IPS DF 6.9 (cell line): ENCODE measurements at places on chromosomes 6 and 20.

GRCh38 chr20:20712474-20713243, at the start of gene RALGAPA2:
RALGAPA2 (minus strand) TSS chr20:20712644; CDS start chr20:20712480, 164 bp downstream.
- peak; percentile 92 for DNase-seq

DNA sequence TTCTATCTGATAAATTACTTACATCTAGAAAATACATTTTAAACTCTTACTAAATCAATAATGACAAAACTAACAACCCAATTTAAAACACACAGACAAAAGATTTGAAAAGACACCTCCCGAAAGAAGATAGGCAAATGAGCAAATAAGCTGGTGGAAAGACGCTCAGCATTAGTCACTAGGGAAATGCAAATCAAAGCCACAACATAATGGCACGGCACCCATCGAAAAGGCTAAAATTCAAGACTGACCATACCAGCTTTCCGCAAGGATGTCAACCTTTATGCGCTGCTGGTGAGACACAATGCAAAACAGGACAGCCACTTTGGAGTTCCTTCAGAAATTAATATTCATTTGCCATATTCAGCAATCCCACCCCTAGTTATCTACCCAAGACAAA, 25.9 kb downstream of the TAF4 start:
- no peak for DNase-seq

DNA sequence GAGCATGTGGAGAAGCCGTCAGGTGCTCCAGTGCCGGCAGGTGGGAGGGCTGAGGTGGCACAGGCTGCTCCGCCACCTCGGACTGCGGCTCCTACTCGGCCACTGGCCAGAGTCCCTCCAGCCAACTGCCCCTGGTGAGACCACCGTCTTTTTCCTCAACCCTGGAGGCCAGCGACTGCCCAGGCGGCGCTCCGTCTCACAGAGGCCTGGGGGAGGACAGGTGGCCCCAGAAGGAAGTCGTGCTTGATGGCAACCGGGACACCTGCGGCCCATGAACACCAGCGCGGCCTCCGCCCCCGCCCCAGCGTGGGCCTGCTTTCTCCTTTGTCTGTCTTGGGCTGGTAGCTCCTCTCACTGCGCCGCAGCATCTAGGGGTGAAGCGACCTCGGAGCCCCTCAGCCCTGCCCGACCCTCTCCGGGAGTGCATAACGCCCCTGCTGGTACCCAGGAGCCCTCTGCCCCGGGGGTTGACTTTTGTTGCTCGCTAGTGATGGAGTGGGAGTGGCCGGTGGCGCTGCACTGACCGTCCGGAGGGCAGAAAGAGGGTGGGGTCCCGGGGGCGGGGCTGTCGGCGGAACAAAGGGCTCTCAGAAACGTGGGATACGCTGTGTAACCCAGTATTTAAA, 706 bp upstream of the TUBB2B start:
- no peak for DNase-seq

DNA sequence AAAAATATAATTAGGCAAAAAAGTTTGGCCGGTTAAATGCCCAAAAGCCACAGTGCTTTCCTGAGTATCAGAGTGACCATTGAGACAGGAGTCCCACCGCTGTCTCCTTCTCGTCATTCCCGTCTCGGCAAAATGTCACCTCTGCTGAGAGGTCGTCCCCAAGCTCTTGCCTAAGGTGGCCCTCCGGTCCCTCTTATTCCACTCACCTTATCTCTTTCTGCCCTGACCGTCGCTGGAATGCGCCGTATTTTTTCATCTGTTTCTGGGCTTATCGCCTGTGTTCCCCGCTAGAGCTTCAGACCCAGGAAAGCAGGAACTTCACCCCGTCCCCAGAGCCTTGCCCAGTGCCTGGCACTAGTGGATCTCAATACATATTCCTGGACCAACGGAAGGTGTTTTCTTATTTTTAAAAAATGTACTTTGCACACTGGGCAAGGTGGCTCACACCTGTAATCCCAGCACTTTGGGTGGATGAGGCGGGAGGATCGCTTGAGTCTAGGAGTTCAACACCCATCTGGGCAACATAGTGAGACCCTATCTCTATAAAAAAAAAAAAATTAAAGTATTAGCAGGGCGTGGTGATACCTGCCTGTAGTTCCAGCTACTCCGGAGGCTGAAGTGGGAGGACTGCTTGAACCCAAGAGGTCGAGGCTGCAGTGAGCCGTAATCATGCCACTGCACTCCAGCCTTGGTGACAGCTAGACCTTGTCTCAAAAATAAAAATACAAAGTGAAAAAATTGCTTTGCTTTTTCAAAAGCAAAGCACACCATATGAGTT, 122.8 kb upstream of the PTPN1 start:
- DNase-seq = no peak

GRCh38 chr6:127343809-127344659, 625 bp upstream of the ECHDC1 start:
- DNase-seq = no peak

DNA sequence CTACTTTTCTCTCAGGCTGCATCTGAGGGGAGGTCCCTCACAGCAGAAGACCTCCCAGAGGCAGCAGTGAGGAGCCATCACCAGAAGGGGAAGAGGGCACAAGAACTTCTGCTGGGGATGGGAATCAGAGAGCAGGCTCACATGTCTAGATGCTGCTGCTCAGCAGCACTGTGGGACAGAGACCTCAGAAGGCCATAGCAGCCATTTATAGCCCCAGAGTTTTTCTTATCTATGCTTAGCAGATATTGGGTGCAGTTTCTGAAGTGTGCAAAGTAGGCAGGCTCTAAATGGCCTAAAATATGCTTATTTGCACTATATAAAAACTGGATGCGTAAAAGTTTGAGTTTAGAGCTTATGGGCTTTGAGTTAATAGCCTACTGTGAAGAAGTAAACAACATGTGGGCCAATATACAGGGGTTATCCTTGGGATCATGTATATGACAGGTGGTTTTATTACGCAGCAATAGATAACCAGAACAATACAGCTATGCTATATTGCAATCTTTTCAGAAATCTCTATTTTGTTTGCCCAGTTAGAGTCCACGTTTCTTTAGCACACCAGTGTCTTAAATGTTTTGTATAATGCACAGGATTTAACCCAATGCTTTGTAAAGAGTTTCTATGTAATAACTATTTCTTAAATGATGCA, 60.2 kb upstream of the TMEM244 start:
- DNase-seq = no peak

- no peak for DNase-seq
Measured at GRCh38 chr20:25580711-25581110, 4.6 kb downstream of the NINL start.

GRCh38 chr6:165877192-165877591, 214.2 kb upstream of the PDE10A start:
- DNase-seq = no peak
